ENCODE measurements at places on chromosomes 1 and 21.

DNA sequence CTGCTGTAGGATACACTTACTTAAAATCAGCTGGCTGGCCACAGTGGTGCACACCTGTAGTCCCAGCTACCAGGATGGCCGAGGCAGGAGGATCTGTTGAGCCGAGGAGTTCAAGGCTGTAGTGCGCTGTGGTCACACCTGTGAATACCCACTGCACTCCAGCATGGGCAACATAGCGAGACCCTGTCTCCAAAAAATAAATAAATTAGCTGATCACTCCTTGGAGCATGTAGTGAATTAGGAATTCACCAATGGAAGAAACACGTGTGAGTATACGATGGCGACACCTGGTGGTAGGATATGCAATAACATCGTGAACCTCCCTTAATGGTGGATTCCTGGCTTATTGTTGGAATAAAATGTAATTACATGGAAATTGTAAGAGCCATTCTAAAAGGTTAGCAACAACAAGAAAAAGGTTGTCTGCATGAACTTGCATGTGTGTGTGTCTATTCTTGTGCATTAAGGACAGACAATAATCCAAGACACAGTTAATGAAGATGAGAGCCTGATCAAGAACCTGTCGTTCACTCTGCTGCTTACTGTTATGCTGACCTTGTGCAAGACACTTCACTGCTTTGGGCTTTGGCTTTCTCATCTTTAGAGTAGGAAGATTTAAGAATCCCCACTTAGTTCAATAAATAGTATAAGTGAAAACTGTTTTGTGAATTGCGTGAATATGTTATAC lies 38.6 kb upstream of the COX20 start:
- DNase-seq = peak; percentile 60

- no peak for DNase-seq
Measured at GRCh38 chr1:117846674-117847425, 82.6 kb downstream of the GDAP2 start.

GRCh38 chr1:215529111-215529510 lies 38.0 kb upstream of the KCTD3 start:
- DNase-seq = no peak

GRCh38 chr1:201283836-201284553 lies 689 bp downstream of the PKP1 start:
- no peak for DNase-seq

- DNase-seq = no peak
Measured at GRCh38 chr1:208423526-208423925, 179.3 kb upstream of the PLXNA2 start.

DNA sequence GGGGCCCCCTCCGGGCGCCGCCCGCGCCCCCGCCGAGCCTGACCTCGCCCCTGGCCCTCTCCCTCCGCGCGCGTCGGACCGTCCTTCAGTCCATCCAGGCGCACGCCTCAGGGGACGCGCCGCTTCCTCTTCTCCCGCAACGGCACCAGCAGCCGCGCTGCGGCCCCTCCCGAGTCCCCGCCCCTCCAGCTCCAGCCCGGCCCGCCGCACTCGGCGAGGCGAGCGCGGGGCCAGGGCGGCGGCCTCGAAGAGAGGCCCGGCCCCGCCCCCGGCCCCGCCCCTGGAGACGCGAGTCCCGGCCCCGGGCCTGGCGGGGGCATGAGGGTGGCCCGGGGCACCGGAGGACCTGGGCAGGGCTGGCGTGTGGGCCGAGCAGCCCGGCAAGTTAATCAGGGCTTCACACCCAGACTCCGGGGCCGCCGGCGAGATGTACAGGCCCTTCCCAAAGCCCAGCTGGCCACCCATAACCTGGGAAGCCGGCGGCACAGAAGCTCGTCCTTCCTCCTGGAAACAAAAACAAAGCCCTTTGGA lies at the start of gene IGSF3:
TSS of gene IGSF3 (minus strand) at position 159 of the 531 bp plus-strand sequence. CDS start 1,407 bp downstream, outside the sequence.
- DNase-seq = peak; percentile 85

All from heart left ventricle (tissue), 16 donors.